CD4-positive, alpha-beta T cell treated with Interleukin-6 for 4 hours (primary cell): ENCODE measurements at places on chromosomes 1 and 21.

- DNase-seq = peak; percentile 43
These were observed 622 bp upstream of the IL6R start for GRCh38 chr1:154404511-154404931.

- no peak for DNase-seq
These were observed 3.7 kb downstream of the GLIS1 start for GRCh38 chr1:53735261-53735660.

DNA sequence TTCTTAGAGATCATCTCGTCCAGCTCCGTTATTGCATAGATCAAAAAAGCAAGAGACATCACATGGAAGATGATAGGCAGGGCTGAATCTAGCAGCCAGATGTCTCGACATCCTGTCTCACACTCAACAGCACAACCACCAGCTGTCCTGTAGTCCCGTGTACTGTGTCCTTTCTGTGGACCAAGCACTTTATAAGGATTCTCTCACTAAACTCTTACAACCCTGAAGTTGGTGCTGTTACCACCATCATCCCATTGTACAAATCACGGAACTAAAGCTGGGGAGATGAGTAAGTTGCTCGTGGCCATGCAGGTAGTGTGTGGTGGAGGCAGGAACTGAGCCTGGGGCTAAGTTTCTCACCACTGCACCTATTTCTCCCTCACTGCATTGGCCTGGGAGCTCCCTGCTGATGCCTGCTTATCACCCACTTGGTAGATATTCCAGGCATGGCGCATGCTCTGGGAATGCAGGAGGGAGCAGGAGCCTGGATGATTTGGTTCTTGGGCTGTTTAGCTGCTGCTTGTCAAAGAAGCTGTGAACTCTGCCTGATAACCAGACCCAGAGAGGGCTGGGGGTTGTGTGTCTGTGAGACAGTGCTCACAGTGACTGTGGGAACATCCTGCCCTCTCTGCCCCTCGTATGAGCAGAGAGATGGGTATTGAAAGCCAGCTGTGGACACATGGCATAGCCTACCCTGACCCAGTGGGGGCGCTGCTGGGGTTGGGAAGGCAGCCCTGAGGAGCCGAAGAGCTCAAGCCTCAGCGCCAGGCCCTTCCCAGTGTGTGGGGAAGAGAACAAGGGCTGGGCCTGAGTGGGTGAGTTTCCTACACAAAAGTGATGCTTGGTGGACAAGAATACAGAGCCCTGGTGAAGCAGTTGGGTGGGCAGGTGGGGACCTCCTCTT is 13.6 kb downstream of the PPFIA4 start:
- no peak for DNase-seq

GRCh38 chr1:52328615-52329014 is 37.4 kb downstream of the CC2D1B start:
- DNase-seq = no peak

GRCh38 chr1:239786464-239786863 is 305.2 kb upstream of the FMN2 start:
- no peak for DNase-seq

DNA sequence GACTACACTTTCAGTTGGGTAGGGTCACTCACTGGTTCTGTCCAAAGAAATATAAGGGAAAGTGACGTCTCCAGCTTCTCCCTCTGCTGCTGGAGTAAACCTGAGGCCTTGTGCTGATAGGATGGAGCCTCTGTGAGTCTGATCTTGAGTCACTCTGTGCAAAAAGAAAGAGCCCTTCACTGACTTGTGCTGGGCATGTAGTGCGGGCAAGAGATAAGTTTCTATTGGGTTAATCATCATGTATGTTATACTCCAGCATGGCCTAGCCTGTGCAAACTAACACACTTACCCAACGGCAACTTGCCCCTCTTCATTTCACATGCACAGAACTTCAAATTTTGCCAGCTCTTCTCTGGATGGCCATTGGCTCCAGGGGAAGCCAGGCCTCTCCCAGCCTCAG is 118.5 kb upstream of the LMO4 start:
- DNase-seq = no peak

- peak; percentile 28 for DNase-seq
These were observed 4.0 kb upstream of the CAP1 start for GRCh38 chr1:40036574-40036973.

GRCh38 chr21:31371715-31372470 is 27.8 kb upstream of the TIAM1 start:
- no peak for DNase-seq

GRCh38 chr1:44717653-44718052 is 13.3 kb downstream of the RNU5D-1 start:
- DNase-seq = no peak

DNA sequence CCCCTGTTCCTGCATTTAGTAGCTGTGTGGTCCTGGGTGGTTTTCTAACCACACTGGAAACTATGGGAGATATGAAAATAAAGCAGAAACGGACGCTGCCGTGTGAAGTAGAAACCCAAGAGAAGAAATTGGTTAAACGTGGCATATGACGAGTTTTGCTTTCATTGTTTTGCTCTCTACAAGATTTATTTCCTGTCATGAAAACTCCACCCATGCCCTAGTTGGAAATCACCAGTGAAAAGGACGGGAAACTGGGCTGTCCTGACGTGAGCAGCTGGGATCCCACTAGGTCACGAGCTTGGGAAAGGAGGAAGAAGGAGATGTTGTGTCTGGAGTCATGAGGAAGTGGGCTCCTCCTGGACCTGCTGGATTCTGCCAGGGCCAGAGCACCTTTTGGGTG is 120.8 kb upstream of the GADD45A start:
- no peak for DNase-seq

DNA sequence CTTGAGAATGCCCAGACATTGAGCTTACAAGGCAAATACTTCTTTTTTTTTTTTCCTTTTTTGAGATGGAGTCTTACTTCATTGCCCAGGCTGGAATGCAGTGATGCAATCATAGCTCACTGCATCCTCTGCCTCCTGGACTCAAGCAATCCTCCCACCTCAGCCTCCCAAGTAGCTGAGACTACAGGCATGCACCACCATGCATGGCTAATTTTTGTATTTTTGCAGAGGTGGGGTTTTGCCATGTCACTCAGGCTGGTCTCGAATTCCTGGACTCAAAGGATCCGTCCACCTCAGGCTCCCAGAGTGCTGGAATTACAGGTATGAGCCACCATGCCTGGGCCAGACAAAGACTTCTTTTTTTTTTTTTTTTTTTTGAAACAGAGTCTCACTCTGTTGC is 79.1 kb downstream of the NUP210L start:
- DNase-seq = no peak

DNA sequence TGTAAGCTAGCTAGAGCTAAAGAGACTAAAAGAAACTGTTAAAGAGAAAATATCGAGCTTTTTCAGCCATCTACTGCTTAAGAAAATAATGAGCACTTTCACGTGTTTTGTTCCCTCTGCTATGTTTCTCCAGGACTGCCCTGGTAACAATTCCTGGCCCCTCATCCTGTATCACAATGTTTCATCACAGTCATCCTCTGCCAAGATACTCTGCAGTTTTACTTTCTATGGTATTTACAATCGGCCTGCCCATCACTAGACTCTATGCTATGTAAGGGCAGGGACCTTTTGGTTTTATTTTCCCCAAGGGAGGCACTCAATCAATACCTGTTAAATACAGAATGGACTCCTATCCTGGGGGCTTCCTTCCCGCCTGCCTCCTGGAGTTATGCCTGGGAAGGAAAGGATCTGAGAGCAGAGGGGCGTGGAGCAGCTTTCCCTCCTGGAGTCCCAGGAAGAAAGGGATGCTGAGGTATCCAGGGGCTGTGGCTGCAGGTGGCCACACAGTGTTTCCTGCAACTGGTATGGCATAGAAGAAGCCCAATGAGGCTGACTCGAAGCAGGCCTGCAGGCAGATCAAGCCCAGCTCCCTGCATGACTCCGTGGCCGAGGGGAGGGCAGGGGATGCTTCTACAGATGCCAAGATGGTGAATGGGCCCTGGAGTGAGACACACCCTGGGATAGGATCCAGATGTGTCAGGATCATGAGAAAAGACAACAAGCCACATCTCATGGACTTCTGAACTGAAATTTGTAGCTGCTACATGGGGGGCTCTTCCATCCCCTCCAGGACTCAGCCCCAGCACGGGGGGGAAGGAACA is 52.9 kb downstream of the MATN1 start:
- DNase-seq = no peak

DNA sequence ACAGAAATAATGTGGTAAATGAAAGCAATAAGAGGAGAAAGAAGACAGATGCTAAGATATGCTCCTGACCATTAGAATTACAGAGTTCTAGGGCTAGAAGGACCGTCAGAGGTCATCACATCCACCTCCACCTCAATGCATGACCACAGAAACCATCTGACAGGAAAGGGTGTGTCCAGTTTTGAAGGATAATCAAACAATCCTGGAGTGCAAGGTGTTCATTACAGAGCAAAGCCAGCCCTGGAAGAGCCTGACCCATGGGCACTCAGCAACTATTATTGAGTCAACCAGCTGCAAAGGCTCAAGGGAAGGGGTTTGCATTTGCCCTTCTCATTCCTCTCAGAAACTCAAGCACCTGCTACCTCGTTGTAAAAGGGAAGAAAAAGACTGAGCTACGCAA is 46.4 kb downstream of the TOR1AIP2 start:
- no peak for DNase-seq

GRCh38 chr21:32572574-32573420 is 12.5 kb downstream of the TCP10L start:
- no peak for DNase-seq

DNA sequence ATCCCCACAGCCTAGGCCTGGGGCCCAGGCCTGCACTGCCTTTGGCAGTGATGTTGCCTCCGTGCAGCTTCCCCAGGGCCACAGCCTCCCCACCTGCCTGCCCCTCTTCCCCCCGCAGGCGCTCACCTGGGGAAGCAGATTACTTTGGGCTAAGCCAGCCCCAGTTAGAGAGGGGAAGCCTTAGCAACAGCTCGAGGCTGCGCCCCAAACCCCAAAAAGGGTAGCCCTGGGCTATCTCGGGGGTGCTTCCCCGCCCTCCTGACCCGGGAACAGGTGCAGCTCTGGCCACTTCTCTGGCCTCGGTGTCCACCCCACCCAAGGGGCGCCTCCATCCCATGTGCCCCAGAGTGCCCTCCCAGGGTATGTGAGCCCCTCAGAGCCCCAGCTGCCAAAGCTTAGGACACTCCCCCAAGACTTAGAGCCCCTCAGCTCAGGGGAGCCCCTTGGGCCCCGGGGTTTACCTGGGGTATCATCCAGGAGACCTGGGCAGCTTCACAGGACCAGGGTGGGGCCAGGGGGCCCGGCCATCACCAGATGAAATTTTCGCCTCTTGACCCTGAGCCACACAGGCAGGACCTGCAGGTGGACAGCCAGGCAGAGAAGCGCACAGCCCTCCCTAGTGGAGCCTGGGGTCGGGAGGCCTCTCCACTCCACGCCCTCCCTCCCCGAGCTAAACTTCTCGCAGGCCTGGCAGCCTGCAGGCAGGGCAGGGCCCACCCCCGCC is 3.3 kb upstream of the TTC34 start:
- no peak for DNase-seq

DNA sequence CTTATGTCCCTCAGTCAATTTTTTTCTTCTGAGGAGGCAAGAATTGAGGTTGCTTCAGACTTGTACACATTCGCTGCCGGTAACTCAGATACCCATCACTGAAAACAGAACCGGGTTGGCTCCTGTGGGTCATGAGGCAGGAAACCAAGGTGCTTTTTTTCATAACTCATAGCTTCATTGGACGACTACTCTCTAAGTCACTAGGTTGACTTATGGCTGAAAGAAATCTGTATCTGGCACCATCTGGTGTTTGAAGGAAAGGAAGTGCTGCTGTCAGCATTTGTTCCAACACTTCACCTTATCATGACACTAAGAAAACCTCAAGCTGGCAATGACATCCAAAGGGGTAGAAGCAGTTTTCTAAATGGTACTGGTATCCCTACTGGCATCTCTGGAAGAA is 82.3 kb downstream of the TBX19 start:
- DNase-seq = peak; percentile 56

- DNase-seq = no peak
These were observed 23.8 kb downstream of the DENND2D start for GRCh38 chr1:111176678-111177077.

DNA sequence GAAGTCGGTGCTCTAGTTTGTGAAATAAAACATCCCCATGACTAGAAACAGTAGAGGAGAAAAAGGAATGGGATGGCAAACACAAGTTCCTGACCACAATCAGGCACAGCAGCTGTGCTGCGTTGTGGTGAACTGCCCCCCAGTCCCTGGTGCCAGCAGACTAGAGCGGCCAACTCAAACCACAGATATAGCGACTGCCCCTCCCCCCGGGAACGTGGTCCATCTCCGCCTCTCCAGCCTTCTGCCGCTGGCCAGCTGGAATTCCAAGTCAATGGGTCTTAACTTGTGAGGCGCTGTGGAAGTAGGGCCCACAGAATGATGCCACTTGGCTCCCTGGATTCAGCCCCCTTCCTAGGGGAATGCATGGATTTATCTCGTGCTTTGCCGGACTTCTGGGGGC is 41.6 kb upstream of the ZNF678 start:
- DNase-seq = no peak

- DNase-seq = no peak
These were observed 165.9 kb downstream of the HLX start for GRCh38 chr1:221045151-221045550.
